Hypothalamus (tissue), 51 donors: ENCODE measurements at places on chromosomes 7 and 10.

GRCh38 chr10:89312973-89313372 is 11.1 kb downstream of the IFIT2 start:
- no peak for DNase-seq

DNA sequence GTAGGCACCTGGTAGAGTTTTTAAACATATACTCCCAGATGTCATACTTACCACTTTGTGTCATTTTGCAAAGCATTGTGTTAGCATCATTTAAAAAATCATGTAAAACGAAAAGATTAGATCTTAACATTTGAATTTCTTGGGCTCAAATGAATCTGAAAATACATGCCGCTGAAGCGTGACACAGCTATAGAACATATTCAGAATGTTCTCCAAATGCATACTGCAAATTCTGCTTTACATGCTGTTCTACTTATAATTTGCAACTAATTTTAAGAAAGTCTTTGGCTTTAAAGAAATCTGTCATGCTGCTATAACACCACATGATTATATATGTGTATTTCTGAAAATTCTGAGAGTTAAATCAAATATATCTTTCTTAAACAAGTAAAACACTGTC is 109.2 kb upstream of the CAV2 start:
- no peak for DNase-seq

DNA sequence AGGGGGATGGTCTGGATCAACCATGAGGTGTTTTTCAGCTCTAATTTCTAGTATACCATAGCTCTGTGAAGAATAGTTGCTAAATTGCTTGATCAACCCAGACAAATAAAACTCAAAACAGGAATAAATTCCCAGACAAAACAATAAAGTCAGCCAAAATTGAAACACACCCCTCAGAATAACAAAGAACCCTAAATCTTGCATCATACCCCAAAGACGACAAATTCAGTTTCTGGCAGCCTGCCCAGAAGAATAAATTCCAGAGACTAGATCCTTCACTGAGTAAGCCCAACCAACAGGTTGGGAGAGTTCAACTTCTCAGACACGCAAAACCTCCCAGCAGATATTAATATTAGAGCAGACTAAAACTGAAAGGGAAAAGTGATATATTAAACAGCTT is 11.2 kb upstream of the SEM1 start:
- DNase-seq = no peak

- no peak for DNase-seq
These were observed 75.3 kb downstream of the EPC1 start for GRCh38 chr10:32271617-32272016.

DNA sequence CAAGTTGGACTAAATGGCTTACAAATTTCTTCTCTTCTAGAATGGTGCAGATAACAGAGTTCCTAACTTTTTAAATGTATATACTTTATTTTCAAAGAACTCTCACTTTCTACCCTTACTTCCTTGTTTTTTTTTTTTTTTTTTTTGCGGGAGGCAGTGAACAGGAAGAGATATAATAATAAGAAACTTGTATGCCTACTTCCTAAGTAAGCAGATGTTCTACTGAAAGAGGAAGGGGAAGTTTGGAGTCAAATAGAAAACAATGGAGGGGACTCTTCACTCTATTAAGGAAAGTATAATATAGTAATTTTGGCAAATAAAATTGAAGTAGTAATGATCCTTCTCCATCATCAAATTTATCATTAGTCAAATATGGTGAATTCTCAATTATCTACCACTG is 754.0 kb downstream of the KCNMA1 start:
- no peak for DNase-seq

DNA sequence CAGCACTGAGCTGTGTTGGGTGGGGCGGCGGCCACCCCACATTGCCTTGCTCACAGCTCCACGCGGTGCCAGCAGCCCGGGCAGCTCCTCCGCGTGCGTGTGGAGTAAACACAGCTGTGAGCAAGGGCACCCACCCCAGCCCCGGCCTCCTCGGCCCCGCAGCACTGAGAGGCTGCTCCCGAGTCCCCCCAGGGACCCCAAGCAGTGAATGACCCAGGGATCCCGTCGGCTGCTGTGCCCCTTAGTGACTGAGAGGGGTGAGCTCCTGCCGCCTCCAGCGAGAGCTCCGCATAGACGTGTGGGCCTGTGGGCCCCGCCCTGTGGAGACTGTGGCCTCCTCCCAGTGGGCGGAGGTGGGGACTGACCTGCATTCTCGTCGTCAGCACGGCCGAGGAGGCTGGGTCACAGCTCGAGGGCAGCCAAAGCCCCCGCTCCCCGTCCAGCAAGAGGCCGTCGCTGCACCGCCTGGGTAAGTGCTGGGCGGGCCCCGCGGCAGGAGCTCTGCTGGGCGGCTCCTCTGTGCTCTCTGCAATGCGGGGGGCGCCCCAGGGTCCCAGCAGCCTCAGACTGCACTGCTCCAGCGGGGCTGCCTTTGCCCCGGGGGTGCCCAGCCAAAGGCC is 29.9 kb upstream of the UTF1 start:
- no peak for DNase-seq

GRCh38 chr10:3467052-3467951 is 294.7 kb upstream of the PITRM1 start:
- DNase-seq = no peak

DNA sequence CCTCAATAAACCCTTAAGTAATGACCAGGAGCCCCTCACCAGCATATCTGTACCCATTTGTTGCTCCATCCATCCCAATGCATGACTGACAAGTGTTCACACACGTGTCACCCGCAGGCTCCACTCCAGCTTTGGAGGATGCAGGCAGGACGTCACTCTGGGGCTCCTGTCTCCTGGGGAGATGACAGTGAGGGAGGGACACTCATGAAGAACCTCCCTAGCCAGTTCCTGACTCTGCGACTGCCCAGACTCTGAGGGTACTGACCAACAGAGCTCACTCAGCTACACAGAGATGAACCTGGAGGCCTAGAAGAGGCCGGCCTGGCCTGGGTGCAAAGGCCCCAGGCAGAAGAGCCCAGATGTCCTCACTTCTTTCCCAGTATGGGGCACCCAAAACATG is 135.1 kb upstream of the RET start:
- no peak for DNase-seq
